ENCODE measurements at places on chromosomes 7 and 10. TPM values are rescaled to one million over a fixed set of nuclear protein-coding genes. Genes with fewer than 3 reads are reported as not detected.

The CHRM2 gene
- not detected for polyA plus RNA-seq

The ABCB1 gene
- polyA plus RNA-seq = 17.6 TPM

The PDE6C gene
- not detected for polyA plus RNA-seq

The ZPBP gene
- polyA plus RNA-seq = not detected

The CASTOR2 gene
- polyA plus RNA-seq = 2.8 TPM

The CCDC201 gene
- polyA plus RNA-seq = not detected

The GFRA1 gene
- 1.8 TPM for polyA plus RNA-seq

The TBXAS1 gene
- 14.2 TPM for polyA plus RNA-seq

The NPTX2 gene
- polyA plus RNA-seq = 4.7 TPM

The SYT15B gene
- 0.60 TPM for polyA plus RNA-seq

The RRP12 gene
- polyA plus RNA-seq = 3.2 TPM

The CDC14C gene
- not detected for polyA plus RNA-seq

Data from sigmoid colon (tissue), 7 donors.